SK-MEL-5 (cell line): ENCODE measurements at places on chromosomes 3 and 15. TPM values are rescaled to one million over a fixed set of nuclear protein-coding genes. Genes with fewer than 3 reads are reported as not detected.

GRCh38 chr3:160577093-160577492, 11.7 kb upstream of the KPNA4 start:
- no peak for DNase-seq

DNA sequence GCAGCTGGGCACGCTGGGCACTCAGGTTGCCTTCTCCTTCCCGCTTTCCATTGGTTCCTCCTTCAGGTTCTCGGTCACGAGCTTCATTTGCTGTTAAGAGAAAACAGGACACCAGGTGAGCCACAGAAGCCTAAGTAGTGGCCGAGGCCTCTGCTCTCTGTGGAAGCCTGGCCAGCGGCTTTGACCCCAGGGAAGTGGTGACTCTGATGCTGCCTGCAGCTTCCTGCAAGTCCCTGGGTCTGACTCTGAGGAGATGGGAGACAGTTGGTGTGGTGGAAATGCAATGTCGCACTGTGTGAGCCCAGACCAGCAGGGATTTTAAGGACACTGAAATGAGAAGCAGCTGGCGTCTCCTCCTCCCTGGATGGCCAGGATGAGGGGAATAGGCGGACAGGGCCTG, 80.5 kb downstream of the SNRK start:
- DNase-seq: no peak

DNA sequence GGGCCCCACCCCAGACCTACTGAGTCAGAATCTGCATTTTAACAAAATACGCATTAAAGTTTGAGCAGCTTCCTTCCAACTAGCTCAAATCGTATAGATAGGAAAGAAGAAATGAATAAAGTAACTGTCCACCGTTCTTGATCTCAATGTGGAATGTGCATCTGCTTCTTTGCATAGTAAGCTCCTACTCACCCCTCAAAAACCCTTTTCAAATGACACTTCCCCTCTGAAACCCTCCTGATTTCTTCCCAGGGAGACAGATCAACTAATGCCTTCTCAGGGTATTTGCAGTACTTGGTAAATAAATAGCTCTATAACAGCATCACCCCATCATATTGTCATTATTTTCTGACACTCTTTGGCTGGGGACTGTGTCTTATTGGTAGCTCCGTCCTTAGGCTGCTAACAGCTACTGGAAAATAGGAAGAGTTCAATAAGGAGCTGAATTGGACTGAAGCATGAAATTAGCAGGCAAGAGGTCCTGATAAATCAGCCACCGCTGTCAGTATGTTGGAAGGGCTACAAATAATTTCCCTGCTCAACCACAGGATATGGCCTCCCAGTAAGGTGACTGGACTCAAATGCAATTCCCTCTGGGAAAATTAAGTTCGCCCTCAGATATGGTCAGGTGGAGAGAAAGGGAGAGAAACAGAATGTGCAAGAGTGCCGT, 10.2 kb downstream of the OXTR start:
- no peak for DNase-seq

GRCh38 chr3:170961616-170962400, 53.4 kb upstream of the EIF5A2 start:
- peak; percentile 70 for DNase-seq

- no peak for DNase-seq
These were observed 36.0 kb downstream of the FOXP1 start for GRCh38 chr3:71547249-71548198.

DNA sequence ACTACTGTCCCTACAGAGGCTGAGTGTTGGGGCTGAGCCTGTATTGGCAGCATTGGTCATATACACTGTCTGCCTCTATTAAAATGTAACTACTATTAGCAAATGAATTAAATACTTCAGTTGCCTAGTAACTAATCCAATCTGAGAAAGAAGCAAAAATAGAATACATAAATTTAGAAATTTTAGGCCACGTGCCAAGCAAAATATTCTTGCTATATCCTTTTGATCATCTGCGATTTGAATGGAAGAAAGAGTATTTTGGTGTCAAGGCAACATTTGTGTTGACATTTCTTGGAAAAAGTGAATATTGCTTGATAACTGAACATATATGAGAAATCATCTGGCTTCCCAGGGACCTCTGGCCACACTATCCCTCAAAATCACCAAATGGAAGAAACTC, 148.2 kb upstream of the TOPAZ1 start:
- no peak for DNase-seq

DNA sequence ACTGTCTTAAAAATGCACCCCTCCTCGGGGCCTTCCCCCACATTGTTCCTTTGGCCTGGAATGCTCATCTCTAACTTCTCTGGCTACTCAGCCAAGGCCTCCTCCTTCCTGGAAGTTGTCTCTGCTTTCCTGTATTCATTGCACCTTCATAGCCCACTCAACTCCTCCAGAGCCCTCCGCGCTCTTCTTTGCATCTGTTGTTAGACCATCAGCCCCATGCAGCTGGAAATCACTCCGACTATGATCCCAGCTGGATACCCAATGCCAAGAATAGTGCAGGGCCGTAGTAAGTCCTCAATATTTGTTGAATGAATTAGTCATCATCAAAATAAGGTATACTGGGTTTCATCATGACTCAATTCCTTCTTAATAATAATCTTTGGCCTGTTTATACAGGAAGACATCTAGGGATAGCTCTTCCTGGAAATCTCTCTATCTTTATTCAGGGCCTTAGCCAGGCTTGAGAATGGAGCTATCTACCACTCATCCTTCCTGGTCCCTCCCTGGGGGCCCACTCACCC, 112.7 kb downstream of the SYNPR start:
- DNase-seq: no peak

DNA sequence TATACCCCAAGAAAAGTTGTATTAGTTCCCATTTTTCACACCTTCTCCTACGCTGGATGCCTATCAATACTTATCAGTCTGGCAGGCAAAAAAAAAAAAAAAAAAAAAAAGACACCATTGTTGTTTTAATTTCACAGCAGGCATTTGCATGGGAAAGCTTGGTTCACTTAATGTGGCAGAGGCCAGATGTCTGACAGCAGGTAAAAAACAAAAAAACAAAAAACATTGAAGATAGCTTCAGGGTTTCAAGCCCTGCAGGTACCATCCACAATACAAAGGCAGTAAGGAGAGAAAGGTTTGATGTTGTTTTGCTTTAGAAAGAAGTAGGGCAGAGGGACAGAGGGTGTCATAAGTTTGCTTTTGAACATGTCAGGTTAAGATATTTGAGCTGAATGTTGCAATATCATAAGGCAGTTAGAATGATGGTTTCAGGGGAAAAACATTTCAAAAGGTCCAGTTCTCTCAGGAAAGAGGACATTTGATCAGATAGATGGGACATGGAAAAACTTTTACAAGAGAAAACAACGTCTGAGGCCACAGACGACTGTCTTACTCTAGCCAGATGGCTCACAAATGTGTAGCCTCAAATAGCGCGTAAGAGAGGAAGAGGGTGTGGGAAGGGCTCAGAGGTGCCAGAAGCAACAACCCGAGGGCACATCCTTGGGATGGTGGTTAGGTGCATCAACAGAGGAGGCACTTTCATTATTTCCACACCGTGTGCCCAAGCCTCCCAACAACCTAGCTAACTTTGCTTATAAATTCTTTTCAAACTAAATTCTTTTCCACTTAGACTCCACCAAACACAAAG, 25.7 kb downstream of the PCOLCE2 start:
- DNase-seq: peak; percentile 23

GRCh38 chr3:62370858-62371719, 2.3 kb downstream of the FEZF2 start:
- no peak for DNase-seq

DNA sequence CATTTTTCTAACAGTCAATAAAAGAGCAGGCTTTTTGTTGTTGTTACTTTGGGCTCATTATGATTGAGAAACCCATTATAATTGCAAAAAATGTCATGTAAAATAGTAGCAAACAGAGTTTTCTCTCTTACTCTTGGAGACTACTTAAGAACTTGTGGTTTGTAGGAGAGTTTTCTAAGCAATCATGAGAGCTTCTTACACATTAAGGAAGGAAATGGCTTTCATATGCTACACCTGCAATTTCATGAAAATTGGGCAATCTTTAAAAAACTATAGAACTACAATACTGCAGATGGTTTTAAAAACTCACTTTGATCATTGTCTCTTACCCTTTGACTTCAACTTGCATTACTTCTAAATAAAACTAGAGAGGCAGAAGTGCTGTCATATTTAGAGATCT, 701.8 kb downstream of the ZPLD1 start:
- no peak for DNase-seq

DNA sequence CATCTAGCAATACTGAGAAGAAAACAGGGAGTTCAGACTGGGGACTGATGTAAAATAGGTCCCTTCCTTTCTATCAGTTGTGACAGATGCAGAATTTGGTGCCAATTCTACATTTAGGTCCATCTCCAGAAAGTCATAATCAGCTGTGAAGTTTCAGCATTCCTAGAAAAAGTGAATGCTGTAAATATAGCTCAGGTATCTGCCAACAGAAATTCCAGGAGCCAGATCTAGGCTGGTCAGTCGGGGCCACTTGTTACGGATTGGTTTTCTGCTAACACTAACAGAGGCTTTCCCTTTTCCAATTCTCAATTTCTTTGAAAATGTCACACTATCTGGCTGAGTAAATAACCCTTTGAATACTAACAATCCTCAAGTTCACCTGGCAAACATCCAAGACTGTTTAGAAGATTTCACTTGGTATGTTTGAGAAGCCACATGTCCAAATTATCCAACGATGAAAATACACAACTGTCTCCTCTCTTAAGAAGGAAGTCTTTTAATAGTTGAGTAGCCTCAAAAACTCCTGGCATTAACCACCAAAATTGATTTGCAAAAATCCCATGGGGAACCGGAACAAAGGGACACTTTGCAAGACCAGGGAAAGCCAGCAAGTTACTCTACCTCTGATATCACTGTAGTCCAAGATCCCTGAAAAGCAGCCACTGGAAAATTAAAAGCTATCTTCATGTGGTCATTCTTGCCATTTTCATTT, 222.3 kb downstream of the ZMAT3 start:
- DNase-seq: peak; percentile 40

DNA sequence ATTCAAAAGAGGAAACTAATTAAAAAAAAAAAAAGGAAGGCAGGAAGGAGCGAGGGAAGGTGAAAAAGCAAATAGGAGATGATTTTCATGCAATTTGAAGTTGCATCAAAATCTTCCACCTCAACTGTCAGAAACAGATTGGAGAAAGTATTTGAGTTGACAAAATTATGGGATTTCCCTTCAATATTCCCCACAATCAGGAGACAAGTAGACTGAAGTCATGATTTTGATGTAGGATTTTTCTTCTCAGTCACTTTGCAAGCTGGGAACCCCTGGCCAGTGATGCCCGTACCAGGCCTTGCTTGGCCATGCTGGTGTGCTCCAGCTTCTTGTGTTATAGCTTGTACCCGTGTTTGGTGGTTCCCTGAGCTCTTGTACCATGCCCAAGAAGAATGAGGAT, 854.5 kb upstream of the CFAP20DC start:
- DNase-seq: no peak

DNA sequence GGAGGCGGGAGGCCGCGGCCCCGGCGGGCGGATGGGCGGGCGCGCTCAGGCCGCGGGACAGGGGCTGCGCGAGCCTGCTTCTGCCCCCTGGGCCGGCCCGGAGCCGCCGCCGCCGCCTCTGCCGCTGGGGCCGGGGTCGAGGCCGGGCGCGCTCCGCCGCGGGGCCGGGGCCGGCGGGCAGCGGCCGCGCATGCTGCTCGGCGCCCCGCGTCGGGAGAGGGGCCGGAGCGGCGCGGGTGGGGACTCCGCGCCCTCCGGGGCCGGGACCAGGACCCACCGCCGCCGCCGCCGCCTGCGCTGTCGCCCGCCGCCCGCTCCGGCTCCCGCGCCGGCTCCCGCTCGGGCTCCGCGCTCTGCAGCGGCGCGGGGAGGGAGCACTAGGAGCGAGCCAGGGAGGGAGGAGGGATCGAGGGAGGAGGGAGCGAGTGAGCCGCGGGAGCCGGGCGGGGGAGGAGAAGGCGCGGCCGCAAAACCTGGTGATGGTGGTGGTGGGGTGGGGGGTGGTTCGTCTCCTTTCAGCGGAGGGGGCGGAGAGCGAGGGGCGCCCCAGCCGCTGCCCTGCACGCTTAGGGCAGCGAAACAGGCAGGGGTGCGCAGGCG, at the start of gene LINGO1:
Gene LINGO1 (minus strand): TSS at position 379 of the 600 bp plus-strand sequence. CDS start 597 bp downstream, outside the sequence.
- no peak for DNase-seq

DNA sequence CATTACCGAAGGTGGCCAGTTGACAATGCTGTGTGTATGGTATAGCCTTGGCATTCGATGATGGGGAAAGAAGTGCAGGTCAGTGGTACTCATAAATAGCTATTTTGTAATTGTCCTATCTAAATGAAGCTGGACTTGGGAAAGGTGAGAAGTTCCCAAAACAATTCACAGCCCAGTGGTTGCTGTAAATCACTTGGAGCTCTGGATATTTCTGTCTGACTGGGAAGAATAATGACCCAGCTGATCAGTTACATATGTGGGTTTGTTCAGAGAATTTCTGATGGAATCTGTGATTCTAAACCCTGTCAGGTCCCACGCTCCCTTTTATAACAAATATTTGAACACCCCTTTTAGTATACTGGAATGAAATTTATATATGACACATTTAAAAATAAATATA, 133.9 kb upstream of the PFN2 start:
- no peak for DNase-seq

- DNase-seq: no peak
These were observed 101.6 kb downstream of the LRTM1 start for GRCh38 chr3:54826251-54826691.

DNA sequence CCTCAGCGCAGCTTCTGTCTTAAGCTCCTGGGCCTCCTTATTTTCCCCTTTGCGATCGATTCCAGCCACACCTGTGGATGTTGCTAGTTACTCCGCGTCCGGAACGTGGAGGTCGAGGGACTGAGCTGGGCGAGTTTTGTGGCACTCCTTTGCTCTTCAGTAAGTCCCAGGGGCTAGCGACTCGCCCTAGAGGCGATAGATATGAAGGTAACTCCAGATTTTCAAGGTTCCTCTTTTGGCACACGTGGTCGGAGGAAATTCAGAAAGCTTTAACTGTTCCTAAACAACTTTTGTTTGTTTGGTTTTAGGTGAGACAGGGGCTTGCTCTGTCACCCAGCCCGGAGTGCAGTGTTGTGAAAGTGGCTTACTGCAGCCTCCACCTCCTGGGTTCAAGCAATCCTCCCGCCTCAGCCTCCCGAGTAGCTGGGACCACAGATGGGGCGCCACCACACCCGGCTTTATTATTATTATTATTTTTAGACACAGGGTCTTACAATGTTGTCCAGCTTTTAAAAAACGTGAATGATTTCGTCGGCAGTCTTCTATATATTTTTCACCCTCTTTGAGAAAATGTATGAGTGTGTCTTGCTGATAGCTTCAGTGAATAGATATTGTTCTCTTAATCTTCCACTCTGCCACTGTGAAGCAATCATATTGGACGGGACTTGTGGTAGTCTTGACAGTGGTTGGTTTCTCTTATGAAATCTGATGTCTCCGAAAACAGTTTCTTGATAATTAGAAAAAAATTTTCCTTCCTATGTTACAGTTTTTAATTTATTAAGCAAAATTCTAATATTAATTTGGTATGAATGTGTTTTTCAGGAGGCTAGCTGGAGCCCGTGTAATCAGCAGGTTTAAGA, 785 bp downstream of the MFSD1 start:
- DNase-seq: no peak

Gene GOLGA8T
- total RNA-seq: not detected in 2 replicates

Gene SLC28A2
- not detected in 2 replicates for total RNA-seq

Gene MLF1
- 19.8 and 20.2 TPM in 2 replicates for total RNA-seq

Gene C3orf22
- total RNA-seq: not detected in 2 replicates

Gene IGSF11
- 64.6 and 66.5 TPM in 2 replicates for total RNA-seq

Gene GALNT15
- 0.13 TPM in 1 of 2 replicates, not detected in the other for total RNA-seq

Gene PLA2G4D
- total RNA-seq: not detected in 2 replicates
